ENCODE measurements at places on chromosomes 7 and 10.

- no peak for DNase-seq
Observed at GRCh38 chr10:20334559-20334958, 518.3 kb downstream of the PLXDC2 start.

DNA sequence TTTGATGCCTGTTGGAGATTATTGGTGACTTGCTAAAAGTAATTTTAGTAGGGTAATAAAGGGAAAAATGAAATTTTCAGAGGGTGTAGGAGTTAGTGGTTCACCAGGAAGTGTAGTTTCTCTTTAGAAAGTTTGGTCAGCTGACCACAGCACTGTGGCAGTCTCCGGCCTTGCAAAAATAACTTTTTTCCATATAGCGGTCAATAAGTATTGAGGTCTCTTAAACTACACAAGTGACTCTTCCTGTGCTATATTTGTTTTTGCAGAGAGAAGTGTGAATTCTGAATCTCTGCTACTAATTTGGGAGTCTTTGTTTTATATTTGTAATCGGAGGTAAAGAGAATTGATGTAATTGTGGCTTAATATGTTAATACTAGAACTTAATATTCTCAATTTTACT, 24.3 kb downstream of the PTPN12 start:
- no peak for DNase-seq

DNA sequence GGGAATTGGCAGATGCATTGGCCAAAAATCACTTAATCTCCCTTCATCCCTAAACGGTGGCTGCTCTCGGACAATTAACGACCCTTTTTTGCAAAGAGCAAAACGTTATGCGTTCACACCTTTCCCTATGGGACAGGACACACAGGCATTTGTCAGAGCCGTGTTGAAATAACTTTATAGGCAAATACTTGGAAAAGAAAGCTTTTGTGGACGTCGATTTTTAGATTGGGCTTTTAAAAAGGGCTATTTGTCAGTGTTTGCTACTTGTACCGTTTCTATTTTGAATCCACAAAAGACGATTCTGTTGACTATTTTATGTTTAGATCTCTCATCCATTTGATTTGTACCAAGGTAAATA, 245.6 kb downstream of the SLC25A13 start:
- no peak for DNase-seq

GRCh38 chr7:139683137-139683921, 94.5 kb downstream of the HIPK2 start:
- no peak for DNase-seq

DNA sequence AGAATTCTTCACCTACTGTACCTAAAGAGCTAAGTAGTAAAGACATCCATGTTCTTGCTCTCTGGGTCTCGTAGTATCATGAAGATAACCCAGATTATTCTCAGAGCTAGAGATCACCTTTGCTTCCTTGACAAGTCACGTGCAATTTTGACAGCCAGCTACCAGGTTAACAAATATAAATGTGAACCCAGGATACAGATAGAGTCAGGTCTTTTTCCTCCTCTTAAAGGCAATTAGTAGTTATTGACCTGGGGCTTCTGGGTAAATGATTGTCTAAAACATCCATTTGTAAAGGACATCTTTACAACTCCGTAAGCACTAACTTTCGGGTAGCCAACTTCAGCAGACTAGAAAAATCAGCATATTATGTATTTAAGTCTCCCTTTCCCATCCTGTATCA, 28.8 kb downstream of the LHFPL3 start:
- DNase-seq, result no peak

DNA sequence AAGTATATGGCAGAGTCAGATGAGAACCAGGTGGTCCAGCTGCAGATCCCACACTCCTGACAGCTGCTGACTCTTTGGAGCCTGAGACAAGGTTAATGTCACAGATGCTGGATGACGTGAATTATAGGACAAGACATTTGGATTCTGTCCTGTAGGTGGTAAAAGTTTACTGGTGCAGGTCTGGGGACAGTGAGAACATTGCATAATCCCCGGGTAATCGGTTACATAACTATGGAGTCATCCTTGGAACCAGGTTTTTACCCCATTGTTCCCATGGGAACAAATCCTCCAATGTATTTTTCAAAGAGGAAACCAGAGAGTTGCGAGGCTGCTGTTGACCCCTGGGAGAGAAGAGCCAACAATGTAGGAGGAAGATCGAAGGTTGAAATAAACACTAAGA, 27.5 kb upstream of the ZCCHC24 start:
- no peak for DNase-seq

GRCh38 chr7:116393654-116394053, 105.9 kb upstream of the CAV2 start:
- no peak for DNase-seq

DNA sequence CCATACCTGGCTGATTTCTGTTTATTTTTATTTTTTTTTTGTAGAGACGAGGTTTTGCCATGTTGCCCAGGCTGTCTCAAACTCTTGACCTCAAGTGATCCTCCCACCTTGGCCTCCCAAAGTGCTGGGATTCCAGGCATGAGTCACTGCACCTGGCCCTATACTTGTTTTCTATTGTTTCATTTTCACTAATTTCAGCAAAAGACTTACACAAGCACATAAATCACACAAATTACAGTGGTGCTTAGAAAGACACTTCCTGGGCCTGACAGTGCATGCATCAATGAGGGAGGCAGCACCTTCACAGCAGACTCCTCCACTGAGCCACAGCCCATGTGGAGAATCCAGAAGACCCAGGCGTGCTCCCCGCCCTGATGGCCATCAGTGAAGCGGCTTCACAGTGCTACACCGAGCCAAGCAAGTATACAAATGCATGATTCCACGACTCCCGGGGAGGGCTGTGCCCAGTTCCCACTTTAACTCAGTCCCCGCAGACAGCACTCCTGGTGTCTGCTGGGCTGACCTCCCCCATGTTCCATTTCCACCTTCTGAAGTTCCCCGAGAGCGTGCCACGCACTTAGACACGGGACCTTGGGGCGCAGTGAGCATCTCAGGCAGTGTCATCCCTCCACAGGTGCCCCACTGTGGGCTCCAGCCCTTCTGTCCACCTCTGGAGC, 20.6 kb downstream of the PITRM1 start:
- no peak for DNase-seq

- no peak for DNase-seq
Observed at GRCh38 chr10:70939441-70940003, 51.2 kb upstream of the PCBD1 start.

GRCh38 chr10:5518143-5518542, 6.6 kb upstream of the CALML3 start:
- no peak for DNase-seq

DNA sequence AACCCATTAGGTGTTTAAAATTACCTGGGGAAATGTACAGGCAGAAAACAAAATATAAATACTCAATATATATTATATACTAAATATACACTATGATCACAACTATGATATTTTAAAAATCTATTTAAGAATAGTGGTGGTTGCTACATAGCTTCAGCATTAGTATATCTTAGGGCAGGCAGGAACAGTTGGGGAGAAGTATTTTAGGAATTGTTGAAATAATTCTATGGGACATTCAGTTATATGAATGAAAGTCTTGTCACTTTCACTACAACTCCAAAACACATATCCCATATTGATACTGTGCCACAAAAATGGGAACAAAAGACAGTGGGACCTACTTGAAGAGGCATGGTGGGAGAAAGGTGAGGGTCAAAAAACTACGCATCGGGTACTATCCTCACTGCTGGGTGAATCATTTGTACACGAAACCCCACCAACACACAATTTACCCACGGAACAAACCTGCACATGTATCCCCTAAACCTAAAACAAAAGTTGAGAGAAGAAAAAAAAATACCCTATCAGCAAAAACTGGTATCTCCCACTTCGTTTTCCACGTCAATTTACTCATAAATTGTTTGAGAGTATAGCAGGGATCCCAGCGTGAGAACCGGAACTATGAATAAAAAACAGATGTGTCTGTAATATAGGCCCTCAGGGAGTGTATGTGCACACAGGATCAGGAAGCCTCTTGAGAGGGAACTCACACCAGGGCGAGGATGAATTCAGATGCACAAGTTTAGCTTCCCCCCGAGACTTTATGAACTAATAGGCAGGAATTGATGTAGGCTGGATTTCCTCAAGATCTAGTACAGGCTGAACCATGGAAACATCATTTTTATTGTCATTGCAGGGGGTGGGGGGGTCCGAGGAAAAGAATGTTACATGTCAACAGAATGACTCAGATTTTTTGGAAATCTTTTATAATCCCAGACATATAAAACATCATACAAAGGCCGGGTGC, 16.2 kb downstream of the SLC16A12 start:
- no peak for DNase-seq

DNA sequence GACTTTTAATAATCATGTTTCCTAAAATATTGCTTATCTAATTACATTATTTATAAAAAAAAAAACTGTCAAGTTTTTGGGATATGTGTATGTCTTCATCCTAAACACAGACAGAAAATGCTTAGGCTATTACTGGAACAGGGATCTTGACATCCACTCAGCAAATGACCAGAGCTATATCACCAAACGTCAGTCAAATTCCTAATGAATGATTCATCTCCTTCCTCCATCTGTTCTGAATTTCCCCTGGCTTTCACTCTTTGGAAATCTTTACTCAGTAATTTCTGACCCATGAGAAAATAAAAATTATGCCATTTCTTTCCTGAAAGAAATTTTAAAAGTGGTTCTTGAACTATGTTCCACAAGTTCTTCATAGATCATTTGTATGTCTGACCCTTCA, 552.4 kb upstream of the KCND2 start:
- DNase-seq, result no peak

Data from stimulated activated CD4-positive, alpha-beta T cell treated with anti-CD3 and anti-CD28 coated beads, Interleukin-4, amount 100 ng/mL, for 1 hour (primary cell).